ENCODE measurements at places on chromosomes 11 and 22.

DNA sequence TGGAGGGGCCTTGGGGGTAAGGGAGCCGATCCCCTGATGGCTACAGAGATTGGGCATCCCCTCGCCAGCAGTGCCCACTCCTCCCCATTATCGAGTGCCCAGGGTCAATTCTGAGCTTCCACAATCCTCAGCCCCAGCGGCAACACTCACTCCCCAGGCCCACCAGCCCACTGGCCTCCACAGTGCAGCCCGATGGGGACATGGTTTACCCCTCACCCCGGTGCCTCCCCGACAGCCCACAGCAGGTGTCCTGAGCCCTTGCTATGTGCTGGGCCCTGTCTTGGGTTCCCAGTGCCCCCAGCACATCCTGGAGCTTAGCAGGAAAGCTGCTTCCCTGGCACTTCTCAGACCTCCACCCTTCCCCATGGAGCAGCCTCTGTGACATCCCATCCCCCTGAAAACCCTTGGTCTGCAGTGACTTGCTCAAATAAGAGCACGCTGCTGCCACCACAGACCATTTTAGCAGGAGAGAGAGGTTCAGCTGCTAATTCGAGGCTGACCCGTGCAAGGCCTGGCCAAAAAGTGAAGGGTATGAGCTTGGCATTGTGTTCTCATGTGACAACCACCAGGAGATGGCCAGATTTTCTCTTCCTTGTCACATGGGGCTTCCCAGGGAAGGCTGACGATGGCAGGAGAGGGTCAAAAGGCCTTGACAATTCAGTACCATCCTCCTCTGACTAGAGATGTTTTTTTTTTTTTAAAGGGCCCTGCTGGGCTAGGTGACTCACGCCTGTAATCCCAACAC is 23.6 kb downstream of the KCNJ4 start:
- DNase-seq = no peak

DNA sequence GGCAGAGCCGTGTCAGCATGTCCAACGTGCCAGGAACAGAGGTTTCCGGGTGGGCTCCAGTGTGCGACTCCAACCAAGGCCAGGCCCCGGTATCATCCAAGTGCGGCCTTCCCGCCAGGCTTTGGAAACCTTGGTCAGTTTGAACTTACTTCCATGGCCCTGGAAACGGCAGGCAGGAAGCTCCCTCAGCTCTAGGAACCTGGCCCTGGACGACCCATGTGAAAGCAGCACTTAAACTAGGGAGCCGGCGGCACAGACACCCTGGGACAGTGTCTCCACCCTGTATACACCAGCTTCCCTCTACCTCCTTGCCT is 65.2 kb downstream of the MYH9 start:
- DNase-seq = no peak

DNA sequence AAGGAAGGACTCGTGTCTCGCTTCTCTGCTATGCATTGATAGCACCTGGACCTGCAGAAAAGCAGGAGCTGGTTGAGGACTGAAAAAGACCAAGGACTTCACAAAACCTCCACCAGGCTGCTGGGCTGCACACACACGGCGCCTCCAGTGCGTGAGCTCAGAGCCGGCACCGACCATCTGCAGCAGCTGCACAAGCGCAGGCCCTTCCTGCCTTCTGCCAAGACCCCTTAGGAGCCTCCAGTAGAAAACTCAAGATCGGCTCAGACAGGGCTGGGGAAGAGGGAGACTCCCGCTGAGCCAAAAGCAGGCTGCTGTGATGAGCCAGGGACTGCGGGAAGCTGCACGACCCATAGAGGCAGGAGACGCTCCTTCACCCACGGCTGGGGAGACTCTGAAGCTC is 70.9 kb downstream of the PHF21B start:
- no peak for DNase-seq

GRCh38 chr11:11454671-11455223 is 101.7 kb upstream of the CSNK2A3 start:
- DNase-seq = no peak

DNA sequence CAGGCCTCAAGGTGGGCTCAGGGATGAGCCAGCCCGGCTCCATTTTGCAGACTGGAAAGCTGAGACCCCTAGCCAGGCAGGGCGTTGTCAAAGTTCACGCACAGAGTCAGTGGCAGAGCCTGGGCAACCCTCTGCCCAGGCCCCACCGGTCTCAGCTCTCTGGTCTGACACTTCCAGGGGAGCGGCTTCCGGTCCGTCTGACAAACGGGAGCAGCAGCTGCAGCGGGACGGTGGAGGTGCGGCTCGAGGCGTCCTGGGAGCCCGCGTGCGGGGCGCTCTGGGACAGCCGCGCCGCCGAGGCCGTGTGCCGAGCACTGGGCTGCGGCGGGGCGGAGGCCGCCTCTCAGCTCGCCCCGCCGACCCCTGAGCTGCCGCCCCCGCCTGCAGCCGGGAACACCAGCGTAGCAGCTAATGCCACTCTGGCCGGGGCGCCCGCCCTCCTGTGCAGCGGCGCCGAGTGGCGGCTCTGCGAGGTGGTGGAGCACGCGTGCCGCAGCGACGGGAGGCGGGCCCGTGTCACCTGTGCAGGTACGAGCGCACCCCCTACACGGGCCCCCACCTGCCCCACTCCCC is 36.0 kb downstream of the CD6 start:
- no peak for DNase-seq

GRCh38 chr22:24118689-24119384 is 62.5 kb upstream of the SUSD2 start:
- DNase-seq = no peak

DNA sequence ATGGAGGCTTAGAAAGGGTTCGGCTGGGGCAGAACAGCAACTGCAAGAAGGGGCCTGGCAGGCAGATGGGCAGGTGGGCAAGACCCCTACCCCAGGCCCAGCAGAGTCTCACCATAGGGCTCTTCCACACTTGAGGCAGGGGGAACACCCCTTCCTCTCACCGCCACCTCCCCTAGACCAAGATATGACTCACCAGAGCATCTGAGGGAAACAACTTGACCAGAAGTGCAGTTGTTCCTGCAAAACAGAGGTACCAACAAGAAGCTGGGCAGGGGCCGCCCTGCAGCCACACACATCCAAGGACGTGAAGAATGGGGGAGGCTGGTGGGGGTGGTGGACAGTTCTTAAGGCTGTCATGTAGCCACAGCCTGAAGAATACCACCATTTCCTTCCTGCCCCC is 10.9 kb downstream of the TMPRSS5 start:
- DNase-seq = no peak

GRCh38 chr11:130513132-130513531 is 64.7 kb downstream of the ADAMTS15 start:
- DNase-seq = peak; percentile 76

DNA sequence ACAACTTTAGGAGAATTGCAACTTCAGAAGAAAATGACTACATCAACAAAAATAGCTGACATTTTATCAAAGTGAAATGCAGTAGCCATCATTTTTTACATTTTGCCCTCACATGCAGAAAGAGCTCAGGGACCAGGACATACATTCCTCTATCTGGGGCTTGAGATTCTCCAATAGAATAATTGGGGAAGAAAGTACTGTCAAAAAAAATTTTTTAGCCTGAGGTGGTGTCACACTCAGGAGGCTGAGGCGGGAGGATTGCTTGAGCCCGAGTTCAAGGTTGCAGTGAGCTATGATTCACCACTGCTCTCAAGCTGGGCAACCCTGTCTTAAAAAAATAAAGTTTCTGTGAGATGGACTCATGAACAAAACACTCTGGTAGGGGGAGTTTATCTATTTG is 32.2 kb upstream of the DEPDC7 start:
- DNase-seq = no peak

DNA sequence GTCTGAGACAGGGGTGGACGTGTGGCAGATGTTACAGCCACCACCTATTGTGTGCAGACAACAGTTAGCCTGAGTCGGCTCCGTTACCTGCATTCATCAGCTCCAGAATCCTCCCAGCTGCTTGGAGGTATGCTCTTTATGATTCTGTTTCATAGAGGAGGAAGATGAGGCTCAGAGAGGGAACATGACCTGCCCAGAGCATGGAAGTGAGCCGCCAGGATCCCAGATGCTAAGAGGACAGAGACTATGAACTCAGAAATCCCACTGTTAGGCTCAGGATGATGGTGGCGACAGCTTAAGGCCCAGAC is 1.5 kb downstream of the EMID1 start:
- DNase-seq = no peak

DNA sequence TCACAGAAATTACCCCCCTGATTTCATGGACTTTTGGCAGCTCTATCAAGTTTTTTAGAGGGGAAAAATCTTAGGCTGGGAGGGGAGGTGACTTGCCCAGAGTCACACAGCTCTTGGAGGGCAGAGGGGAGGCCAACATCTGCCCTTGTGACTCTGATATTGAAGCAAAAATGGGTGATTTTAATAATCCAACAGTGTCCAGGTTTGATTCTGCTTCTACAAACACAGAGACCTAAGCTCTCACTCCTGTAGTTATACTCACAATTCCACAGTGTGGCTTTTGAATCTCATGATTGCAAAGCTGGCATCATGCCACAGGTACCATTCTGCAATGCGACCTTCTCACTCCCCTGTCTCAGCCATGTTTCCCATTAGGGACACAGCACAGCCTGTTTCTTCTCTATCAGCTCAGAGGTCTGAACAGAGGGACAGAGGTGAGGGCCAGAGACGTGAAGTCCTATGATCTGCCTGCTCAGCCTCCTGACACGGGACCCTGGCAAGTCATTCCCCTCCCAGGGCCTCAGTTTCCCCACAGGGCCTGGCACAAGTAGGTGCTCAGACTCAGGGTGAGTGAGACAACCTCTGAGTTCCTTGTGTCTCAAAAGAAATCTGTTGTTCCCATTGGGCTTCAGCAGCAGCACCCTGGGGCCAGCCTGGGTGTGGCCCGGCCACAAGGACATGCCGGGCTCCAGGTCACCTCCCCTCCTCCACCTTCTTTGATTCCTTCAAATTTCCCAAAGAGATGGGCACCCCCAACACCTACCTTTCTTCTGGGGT is 766 bp downstream of the APOL2 start:
- no peak for DNase-seq

DNA sequence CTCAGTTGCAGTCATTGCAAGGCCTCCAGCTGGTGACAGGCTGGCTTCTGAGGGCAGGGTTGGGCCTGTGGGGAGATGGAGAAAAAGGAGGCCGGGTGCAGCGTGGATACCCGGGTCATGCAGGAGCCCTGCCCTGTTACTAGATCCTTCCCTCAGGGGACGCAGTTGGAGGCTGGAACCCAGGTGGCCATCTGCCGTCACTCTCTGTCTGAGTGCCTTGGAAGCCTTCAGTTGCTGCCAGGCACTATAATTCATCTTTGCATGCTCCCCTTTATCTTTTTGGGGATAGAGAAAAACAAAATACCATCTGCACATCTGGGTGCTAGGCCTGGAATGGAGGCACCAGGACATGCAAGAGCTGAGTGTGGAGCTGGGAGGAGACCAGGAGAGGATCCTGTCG is 82.7 kb downstream of the TP53I11 start:
- no peak for DNase-seq

GRCh38 chr11:34194576-34195335 is 89.3 kb downstream of the NAT10 start:
- peak; percentile 62 for DNase-seq

DNA sequence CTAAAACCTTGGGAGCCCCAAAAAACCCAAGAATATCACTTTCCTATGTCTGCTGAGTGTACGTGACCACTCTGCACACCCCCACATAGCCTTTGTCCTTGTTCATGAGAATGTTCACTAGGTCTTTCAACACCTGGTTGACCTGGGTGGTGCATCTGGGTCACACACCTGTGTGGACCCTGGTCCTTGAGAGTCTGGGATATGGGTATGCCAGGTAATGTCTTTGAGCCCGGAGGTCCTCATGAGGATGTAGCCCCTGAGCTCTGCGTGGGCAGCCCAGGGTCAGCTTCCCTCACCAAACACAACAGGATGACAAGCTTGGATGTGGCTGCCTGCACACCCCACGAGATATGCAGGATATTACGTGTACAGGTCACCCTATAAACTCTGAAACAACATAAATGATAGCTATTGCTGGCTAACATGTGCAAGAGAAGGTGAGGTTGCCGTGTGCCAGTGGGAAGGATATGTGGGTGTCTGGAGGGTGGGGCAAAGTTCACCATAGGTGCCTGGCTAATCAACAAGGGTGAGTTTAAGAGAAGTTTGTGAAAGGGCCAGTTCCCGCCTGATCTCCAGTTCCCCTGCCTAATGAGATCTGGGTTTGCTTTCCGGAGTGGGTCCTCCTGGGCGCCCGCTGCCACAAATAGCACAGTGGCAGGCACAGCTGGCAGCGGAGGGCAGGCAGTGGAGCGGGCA is 1.4 kb upstream of the PPARA start:
- DNase-seq = no peak

- no peak for DNase-seq
Observed at GRCh38 chr22:36453855-36454378, 27.5 kb downstream of the TXN2 start.

GRCh38 chr11:62497132-62497801 is 49.3 kb downstream of the AHNAK start:
- DNase-seq = peak; percentile 68

GRCh38 chr11:126084608-126084912 is 21.9 kb upstream of the CDON start:
- DNase-seq = no peak

DNA sequence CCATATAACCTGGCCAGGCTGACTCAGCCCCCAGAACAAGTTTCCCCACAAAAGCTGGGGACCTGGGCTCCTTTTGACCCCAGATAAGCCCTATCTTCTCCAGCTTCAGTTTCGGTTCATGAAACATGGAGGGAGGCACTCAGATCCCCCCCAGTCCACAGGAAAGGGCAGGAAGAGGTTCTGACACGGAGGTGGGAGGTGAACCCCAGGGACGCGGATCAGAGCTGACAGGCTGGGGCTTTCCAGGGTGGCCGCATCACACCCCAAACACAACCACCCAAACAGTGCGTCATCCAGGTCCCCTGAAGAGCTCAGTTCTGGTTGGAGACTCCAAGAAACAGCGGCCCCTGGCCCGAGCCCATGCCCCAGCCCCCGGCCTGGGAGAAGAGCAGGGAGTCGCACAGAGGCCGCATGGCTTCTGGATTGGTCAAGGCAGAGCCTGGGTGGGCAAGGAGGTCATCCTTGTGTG is 44.3 kb upstream of the A4GALT start:
- DNase-seq = no peak

GRCh38 chr11:119404872-119405271 is 18.1 kb downstream of the THY1 start:
- peak; percentile 88 for DNase-seq

- no peak for DNase-seq
Observed at GRCh38 chr11:69210310-69211035, 54.7 kb downstream of the SMIM38 start.

DNA sequence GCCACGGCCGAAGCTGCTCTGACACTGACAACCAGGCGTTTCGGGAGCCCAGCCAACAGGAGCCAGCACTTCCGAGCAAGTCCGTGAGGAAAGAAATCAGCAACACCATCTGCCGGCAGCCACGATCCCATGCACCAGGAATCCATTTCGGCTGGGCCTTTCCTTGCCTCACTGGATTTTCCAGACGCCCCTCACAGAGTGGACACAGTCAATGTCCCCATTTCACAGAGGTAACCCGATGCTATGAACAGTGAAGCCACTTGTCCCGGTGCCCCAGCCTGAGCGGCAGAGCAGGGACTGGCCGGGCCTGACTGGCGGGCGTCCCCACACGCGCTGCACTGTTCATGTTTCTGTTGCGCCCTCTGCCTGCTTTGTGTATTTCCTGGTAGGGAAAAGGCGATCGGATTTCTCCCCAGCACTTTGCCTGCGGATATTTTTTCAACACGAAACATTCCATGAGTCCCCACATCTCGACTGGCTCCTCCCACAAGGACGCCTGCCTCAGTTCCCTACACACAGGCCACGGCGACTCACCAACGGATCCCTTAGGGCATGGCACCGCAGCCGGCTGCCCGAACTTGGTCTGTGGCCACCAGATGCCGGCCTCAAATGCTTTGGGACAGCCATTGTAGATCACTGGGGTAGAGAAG is 55.3 kb downstream of the TRMU start:
- DNase-seq = peak; percentile 76
